Natural killer cell treated with Interleukin-12 subunit alpha and Interleukin-12 subunit beta and Interleukin-15 and Interleukin-18, amount 100 ng/mL, for 72 hours (primary cell): ENCODE measurements at places on chromosomes 3 and 15. TPM values are rescaled to one million over a fixed set of nuclear protein-coding genes. Genes with fewer than 3 reads are reported as not detected.

The BTD gene
- total RNA-seq = 8.3 TPM

The SEMA3F gene
- total RNA-seq = 0.12 TPM

The FBXW12 gene
- total RNA-seq = not detected

GRCh38 chr3:55442861-55443260, 44.2 kb downstream of the WNT5A start:
- DNase-seq = no peak

GRCh38 chr15:59491062-59491461, 53.1 kb downstream of the FAM81A start:
- no peak for DNase-seq

DNA sequence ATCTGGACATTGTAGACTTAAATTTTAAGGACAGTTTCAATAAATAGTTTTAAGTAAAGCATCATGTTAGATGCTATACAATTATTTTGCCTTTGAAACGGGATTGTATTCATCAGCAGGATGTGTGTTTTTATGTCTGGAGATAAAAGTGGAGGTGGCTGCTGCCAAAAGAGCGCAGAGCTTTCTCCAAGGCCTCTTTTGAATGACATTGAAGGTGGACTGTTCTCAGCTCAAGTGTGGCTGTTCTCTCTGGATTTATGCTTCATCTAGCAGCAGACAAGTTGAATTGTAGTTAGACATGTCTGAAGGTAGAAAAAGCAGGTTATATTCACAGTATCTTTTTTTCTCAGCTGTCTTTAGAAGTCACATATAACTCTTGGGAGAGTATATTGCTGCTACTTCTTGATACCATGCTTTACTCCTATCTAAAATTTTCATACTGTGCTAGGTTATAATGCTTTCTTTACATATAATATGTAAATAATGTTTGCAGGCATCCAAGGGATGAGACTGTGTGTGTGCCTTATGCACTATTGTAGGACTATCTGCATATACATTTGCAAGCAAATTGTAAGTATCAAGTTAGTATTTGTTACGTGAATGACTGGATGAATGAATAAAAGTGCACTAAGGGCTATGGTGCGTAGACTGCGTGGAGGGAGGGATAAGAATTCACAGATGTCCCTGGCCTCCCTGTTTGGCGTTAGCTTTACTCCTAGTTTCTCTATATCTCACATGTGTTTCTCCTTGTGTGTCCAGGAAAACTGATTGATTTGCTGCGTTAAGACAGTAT, 340.1 kb downstream of the NAALADL2 start:
- DNase-seq = no peak

DNA sequence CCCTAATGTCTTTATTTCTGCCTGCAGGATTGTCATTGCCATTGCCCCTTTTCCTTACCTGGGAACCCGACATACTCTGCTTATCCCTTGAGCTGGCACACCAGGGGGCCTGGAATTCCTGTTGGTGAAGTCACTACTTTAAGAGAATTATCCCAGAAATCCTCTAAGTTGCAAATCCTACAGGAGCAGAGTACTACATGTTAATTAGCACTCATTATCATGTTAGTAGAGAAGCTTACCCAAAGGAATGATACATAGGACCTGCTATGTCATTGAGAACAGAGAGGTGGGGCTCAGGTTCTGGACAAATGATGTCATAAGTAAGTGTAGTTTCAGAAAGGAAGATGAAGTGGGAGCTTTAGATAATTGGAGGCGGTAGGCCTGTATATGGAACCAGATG, 27.4 kb downstream of the SCG5 start:
- no peak for DNase-seq

DNA sequence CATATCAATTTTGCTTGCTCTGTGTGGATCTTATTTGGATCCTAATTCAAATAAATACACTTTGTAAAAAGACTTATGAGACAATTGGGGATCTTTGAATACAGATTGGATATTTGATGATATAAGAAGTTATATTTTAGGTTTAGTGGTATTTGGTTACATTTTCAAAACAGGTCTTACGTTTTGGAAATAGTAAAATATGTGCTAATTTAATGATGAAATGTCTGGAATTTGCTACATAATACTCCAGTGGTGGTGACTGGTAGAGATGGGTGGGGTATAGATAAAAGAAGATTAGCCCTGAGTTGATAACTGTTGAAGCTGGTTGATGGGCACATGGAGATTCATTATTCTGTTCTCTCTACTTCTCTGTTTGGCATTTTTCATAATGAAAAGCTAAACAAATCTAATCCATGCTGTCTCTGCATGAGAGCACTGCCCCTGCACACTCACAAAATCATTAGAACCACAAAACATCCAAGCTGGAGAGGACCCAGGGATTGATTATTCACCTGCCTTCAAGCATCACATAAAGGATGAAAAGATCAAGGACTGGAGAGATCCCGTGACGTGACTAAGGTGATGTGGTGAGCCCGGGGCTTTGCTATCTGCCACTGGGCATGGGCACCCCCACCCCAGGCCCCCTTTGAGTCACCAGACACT, 58.9 kb downstream of the TLE3 start:
- DNase-seq = no peak

DNA sequence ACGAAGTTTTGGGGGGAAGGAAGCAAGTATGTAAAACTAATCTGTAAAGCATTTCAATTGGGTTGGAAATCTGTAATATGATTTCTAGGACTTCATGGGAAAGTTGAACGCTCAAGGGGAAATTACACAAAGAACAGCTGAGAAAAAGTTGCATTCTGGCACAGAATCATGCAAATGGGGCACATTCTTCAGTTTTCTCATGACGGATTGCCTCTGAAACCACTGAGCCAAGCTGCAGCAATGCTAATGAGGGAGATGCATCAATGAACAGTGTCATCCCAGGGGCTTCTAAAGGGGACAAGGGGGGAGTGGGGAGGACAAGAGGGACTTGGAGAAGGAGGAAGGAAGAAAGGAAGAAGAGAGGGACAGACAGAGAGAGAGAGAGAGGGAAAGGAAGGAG, 291.4 kb upstream of the ATP11B start:
- DNase-seq = no peak

GRCh38 chr3:39809995-39810595, 686 bp downstream of the MYRIP start:
- DNase-seq = no peak

GRCh38 chr15:78077871-78078210, 330 bp upstream of the TBC1D2B start:
- DNase-seq = no peak

- no peak for DNase-seq
Measured at GRCh38 chr3:38101811-38102443, 35.0 kb downstream of the ACAA1 start.

DNA sequence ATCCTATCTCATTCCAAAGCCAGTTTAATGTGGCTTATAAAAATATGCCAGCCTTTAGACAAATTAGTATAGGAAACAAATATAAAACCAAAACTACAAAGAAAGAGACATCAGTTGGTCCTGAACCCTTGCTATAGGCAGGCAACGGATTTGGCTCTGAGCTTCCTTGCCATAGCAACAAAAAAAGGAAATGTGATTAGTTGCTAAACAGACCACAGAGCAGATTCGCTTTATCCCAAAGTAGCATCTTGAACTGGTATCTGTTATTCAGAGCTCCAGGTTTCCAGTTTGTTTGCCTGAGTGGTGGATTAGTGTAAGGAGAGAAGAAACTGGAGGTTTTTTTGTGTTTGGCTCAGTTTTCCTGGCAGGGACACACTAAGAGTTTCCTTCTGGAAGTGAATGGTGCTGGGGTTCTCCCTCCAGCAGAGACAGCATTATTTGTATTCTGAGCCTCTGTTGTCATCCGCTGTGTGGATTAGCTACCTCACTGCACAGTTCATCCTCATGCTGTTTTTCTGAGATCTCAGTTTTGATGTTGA, 44.1 kb downstream of the CHST2 start:
- DNase-seq = no peak

GRCh38 chr15:71080705-71081104, 34.6 kb upstream of the THSD4 start:
- DNase-seq = no peak
